ENCODE measurements at places on chromosomes 2 and 18.

- DNase-seq = no peak
These were observed 58.8 kb downstream of the RNF144A start for GRCh38 chr2:6975988-6976387.

GRCh38 chr2:22134421-22134820, 1010.7 kb downstream of the TDRD15 start:
- no peak for DNase-seq

DNA sequence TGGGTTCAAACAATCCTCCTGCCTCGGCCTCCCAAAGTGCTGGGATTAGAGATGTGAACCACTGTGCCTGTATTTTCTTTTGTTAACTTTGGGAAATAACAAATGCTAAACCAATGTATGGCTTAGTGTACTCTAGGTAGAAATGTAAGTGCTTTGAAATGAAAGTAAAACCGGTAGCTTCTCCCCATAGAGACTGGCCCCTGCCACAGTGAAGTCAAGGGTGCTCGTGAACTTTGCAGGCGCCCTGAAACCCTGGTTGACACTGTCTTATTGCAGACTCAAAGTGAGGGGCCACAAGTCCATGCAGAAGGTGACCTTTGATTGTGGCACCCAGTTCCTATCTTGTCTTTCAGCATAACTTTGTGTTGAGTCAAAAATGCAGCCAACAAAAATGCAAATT, 24.2 kb upstream of the MTCL1 start:
- DNase-seq = no peak

GRCh38 chr2:181121996-181122395, 141.6 kb downstream of the UBE2E3 start:
- no peak for DNase-seq

DNA sequence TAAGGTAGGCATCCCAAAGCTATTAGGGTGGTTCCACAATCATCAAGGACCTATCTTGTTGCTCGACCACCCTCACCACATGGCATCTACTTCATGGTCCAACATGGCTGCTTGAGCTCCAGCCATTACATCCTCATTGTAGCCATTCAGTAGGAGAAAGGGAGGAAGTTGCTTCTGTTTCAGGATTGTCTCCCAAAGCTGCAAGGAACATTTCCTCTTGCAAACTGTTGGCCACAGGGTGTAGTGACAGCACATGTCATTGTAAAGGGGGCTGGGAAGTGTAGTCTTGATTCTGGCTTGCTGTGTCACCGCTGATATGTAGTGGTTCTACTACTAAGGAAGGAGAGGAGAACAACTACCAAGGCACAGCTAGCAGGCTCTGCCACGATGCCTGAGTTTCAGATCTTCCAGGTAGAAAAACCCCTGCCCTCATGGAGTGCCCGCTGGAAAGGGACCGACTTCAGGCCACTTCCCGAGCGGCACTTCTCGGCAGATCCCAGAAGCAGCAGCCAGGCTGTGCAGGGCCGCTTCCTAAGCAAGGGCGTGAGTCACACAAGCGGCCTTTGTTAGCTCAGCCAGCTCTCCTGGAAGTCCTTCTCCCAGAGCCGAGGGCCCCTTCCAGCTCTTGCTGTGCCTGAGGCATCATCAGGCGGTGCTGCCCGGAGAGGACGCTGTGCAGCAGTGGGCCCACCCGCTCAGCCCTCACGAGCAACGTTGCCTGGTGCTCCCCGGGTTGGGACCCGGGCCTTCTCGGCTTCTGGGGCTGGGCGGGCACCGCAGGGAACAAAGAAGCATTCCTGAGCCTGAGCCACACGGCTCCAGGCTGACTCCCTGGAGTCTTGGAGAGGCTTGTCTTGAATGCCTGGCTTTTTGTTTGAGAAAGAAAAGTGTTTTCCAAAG, 58.2 kb downstream of the HS6ST1 start:
- peak; percentile 49 for DNase-seq

DNA sequence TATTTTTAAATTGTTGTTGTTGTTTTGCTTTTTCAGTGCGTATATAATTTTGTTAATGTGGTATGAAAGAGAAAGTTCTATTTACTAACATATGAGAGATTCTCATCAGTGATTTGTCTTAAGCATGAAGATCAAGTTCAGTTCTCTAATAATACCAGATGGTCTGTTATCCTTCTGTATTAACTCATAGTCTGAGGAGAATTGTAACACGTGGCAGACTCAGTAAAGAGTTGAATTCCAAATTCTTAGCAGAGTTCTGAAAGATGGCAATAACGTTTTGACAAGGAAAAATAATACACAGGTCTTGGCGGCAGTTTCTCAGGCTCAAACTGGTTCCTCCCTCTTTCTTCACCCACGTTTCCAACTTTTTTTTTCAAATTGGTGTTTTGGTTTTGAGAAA, 17.2 kb upstream of the COL3A1 start:
- no peak for DNase-seq

- no peak for DNase-seq
These were observed 35.7 kb downstream of the ACVR1C start for GRCh38 chr2:157592948-157593347.

DNA sequence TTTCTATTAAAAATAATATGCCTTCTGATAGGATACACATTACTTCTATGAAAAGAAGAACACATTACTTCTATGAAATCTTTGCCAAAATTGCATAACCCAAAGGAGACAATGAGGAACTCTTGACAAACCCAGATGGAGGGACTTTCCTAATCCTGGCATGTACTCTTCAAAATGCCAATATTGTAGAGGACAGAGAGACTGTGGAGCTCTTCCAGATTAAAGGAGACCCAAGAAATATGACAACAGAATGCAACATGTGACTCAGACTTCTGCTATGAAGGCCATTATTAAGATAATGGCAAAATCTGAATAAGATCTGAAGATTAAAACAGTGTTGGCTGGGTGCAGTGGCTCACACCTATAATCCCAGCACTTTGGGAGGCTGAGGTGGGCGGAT, 22.2 kb downstream of the SOWAHC start:
- no peak for DNase-seq

DNA sequence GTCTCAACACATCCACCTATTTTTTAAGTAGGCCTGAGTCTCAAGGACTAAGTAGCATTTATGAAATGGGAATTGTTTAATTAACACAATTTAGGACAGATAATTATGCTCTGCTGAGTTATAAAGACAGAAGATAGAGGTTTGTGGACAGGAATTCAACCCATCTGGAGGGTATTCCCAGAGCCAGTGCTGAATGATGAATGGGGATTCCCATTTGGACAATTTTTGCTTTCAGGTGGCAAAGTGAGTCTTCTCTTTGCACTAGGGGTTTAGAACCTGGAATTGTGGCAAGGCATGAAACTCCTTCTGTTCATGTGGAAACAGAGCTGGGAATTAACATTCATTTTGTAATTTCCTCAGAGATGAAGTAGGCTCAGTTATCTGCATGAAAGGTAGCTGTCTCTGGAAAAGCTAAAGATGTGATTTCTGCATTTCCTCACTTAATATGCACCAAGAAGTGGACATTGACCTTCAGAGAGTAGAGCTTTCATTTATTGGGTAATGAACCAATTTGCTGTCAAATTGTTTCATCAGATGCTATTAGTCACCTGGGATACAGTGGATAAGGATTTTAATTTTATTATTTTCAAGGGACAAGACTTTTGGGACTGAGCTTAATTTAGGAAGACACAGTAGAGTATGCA, 212.1 kb upstream of the NRXN1 start:
- DNase-seq = no peak

DNA sequence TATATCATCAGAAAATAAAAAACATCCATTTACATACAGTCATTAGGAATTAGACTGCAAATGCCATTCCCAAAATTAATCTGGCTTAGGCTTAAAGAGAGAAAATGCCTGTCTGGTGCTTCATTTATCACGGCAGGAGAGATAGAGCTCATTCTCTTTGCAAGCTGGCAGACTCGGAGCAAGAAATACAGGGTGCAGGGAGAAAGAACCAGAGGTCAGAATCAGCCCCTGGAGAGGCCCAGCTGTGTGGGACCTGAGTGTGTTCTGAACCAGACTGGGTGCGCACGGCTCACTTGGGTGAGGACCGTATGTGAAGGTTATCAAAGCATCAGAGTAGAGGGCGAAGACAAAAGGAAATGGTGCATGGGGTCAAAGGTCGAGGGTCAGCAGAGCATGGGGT, 227.8 kb downstream of the ACKR3 start:
- no peak for DNase-seq

- no peak for DNase-seq
These were observed 67.9 kb downstream of the LRRFIP1 start for GRCh38 chr2:237695201-237695780.

DNA sequence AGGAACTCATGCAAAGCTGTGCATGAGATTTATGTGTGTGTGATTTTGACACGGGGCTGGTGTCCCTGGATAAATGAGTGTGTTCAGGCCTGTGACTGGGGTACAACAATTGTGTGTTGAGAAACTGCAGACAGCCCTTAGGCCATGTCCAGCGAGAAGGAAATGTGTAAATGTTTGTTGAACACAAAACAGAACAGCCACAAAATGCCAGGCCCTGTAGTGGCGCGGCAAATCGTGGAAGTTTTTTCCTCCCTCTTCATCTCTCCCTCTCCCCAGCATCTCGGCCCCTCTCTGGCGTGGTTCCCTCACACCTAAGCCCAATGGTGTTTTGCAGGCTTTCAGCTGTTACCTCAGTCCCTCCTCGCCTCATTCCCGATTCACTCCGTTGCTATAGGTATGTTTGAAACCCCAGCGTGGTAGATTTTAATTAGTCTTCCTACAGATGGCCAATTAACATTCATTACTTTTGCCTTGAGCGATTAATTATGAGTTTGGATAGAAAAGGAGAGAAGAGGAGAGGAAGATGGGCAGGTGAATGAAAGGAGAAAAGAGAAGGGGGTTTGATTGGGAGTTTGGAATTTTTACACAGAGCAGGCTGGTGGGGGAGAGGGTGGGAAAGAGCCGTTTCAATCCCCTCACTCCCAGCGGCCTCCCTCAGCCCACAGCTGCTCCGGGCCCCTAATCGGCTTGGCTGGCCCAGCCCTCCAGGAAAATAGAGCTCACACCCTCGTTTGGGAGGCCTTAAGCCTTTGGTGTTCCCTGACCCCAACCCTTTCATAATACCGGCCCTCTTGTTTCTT, 10.8 kb downstream of the SPR start:
- DNase-seq = no peak

DNA sequence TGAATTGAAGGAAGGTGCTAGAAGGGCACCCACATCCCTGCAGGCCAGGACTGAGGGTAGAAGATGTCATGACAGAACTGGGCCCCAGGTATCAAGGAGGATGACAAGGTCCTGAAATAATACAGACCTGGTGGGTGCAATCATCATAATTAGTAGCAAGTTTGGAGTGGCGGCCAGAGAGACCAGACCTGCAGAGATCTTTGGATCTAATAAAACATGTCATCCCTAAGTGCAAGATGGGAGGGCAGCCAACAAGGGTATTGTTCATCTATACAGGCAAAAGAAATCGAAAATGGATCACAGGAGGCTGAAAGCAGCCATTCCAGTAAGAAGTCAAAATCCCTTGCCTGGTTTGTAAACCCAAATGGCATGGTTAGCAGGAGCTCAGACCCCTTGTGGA, 111.3 kb upstream of the BOD1L2 start:
- no peak for DNase-seq

GRCh38 chr2:34045101-34045655, 446.1 kb upstream of the FAM98A start:
- no peak for DNase-seq

DNA sequence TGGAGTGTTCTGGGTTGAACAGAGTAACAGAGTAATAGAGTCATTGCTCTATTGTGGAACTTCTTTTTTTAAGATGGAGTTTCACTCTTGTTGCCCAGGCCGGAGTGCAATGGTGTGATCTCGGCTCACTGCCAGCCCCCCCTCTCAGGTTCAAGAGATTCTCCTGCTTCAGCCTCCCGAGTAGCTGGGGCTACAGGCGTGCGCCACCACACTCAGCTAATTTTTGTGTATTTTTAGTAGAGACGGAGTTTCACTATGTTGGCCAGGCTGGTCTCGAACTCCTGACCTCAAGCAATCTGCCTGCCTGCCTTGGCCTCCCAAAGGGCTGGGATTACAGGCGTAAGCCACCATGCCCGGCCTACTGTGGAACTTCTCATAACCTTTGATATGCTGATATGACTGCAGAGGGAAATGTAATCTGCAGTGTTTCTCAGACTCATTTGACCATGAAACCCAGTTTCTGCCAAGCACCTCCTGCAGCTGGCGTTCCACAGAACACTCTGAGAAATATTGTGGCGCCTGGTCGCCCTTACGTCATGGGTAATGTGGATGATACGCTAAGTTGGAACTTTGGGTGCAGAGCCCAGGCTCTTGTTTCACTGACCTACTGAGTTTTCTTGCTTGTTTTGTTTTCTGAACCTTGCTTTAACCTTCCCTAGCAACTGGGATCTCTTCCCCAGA, 213.8 kb downstream of the BCL2 start:
- no peak for DNase-seq

- no peak for DNase-seq
These were observed 164.1 kb downstream of the MBD5 start for GRCh38 chr2:148184976-148185375.

DNA sequence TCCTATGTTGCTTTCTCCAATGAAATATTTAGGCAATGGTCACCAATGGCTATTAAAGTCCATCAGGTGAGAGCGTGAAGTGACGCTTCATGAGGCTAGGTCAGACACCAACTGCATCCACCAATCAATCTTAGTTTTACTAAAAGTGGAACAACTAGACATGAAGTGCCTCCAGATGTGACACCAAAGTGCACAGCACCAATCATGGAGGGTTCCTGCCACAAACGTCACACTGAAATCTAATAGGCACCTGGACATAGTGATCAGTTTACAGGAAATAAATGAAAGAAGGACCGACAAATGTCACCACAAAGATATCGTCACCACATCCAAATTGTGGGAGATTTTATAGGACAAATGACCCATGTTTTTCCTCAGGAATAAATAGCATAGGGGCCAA, 70.5 kb downstream of the PSMG2 start:
- DNase-seq = no peak

- no peak for DNase-seq
These were observed 765.8 kb downstream of the METTL4 start for GRCh38 chr18:1805521-1805920.

DNA sequence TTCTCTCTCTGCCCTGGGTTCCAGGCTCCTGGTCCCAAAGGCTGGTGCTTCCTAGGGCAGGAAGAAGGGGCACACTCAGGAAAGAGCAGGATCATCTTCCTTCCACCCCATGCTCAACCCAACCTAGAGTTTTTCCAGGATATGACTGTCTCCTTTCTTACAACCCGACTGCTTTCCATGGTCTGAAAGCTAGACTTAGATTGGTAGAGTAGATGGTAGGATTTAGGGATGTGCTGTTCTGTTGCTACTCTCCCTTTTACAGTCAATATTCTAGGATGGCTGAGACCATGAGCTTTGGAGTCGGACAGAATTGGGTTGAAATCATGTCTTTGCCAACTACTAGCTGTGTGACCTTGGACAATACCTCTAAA, 45.9 kb upstream of the IGFBP5 start:
- DNase-seq = no peak

All from GOT3 (cell line).